ENCODE measurements at places on chromosomes 6 and 20. TPM values are rescaled to one million over a fixed set of nuclear protein-coding genes. Genes with fewer than 3 reads are reported as not detected.
A peak's percentile ranks its signal among the peaks of the same experiment; 100 is the strongest.

- H3K36me3 ChIP-seq: no peaks in the 10 kb centered on the region
- H3K4me3 ChIP-seq: no peak overlapping the region
- no peak overlapping the region for H3K27ac ChIP-seq
- H3K4me1 ChIP-seq: no peaks in the 10 kb centered on the region
These were observed 39.0 kb downstream of the MYT1 start for GRCh38 chr20:64203037-64203777.

DNA sequence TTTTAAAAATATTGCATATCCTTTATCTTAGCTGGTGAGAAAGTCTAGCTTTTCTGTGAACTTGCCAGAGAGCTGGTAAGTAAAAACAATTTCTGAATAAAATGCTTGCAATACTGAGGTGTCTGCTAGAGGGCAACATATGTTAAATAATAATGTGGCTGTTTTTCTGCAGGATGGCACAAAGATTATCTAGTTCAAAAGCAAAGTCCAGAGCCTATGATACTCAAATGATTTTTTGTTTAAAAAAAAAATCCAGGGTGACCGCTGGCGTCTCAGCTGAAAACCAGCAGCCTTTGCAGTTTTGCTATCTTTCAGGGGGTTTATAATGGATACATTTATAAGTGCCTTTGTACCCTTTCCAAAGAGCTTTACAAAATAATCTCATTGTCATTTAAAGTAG lies 194.9 kb downstream of the PHACTR1 start:
- no peaks in the 10 kb centered on the region for H3K4me1 ChIP-seq

GRCh38 chr20:19940988-19941460 lies 76.1 kb upstream of the NAA20 start:
- H3K4me3 ChIP-seq: no peak overlapping the region
- H3K27me3 ChIP-seq: no peaks in the 10 kb centered on the region
- H3K4me1 ChIP-seq: peaks cover 32% of the 10 kb centered on the region
- H3K36me3 ChIP-seq: no peaks in the 10 kb centered on the region
- H3K27ac ChIP-seq: peak overlapping the region; percentile 94

Gene MLIP
- total RNA-seq: not detected

Gene COL20A1
- not detected for total RNA-seq

- no peak overlapping the region for H3K27ac ChIP-seq
- no peaks in the 10 kb centered on the region for H3K4me1 ChIP-seq
- no peaks in the 10 kb centered on the region for H3K36me3 ChIP-seq
- no peak overlapping the region for H3K4me3 ChIP-seq
- H3K27me3 ChIP-seq: no peaks in the 10 kb centered on the region
These were observed 50.7 kb downstream of the DOK5 start for GRCh38 chr20:54525916-54526590.

- H3K27me3 ChIP-seq: no peaks in the 10 kb centered on the region
- H3K4me1 ChIP-seq: no peaks in the 10 kb centered on the region
- no peaks in the 10 kb centered on the region for H3K36me3 ChIP-seq
- no peak for DNase-seq
- no peak overlapping the region for H3K4me3 ChIP-seq
These were observed 57.2 kb downstream of the C6orf58 start for GRCh38 chr6:127634178-127634577.

GRCh38 chr6:37920667-37921066 lies 101.1 kb downstream of the ZFAND3 start:
- no peaks in the 10 kb centered on the region for H3K27me3 ChIP-seq
- H3K4me1 ChIP-seq: no peaks in the 10 kb centered on the region
- no peak overlapping the region for H3K27ac ChIP-seq
- H3K36me3 ChIP-seq: no peaks in the 10 kb centered on the region
- H3K4me3 ChIP-seq: no peak overlapping the region
- DNase-seq: no peak

DNA sequence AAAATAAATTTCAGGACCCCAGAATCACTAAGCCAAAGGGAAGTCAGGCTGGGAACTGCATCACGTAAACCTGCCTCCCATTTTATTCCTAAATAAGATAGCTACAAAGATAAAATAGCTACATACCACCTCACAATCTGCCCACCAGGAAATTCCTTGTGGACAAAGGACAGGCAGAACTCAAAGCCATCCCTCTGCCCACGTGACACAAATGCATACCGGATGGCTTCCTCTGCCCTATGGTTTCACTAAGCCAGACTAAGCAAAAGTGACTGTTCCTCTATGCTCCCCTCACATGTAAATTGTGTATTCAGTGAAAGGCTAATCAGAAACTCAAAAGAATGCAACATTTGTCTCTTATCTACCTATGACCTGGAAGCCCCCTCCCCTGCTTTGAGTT lies 15.0 kb downstream of the MBOAT1 start:
- no peak for DNase-seq
- no peaks in the 10 kb centered on the region for H3K4me1 ChIP-seq
- no peaks in the 10 kb centered on the region for H3K27me3 ChIP-seq
- H3K27ac ChIP-seq: no peak overlapping the region

Gene OR2J3
- total RNA-seq: not detected

DNA sequence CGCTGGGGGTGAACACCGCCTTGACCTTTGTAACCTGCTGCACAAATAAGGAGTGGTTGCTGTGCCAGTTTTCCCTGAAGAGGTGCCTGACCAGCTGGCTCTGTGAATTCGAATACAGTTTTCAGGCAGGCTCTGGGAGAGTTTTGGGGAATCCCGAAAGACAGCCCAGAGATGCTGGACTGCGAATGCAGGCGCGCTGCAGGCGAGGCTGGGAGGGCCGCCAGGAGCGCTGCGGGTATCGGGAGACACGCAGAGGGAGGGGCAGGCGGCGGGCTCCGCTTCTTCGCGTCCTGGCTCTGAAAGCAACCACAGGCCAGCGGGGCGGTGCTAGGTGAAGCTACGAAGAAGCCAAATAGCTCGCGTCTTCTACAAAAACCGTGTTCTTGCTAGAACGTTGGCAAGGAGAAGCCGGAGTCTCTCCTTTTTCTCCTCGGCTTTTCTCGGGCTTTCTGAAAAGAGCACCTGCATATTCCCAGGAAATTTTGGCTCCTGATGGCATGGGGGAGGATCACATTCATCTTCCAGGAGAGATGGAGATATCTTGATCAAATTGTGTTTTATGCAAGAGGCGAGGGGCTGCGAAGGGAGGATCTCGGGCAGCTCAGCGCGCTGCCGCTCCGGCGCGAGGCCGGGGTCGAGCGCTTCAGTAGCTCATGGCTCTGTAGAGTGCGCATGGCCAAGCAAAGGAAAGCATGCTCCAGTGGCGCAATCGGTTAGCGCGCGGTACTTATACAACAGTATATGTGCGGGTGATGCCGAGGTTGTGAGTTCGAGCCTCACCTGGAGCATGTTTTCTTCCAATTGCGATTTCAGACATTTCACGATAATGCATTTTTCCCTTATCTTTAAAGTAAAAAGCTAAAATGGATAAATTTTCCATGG lies 158.1 kb upstream of the ZNF184 start:
- H3K36me3 ChIP-seq: no peaks in the 10 kb centered on the region
- no peak for DNase-seq
- no peak overlapping the region for H3K27ac ChIP-seq
- peak overlapping the region; percentile 46 for H3K4me3 ChIP-seq

GRCh38 chr6:105561486-105561885 lies 158.6 kb upstream of the PREP start:
- no peaks in the 10 kb centered on the region for H3K36me3 ChIP-seq
- no peak overlapping the region for H3K27ac ChIP-seq
- no peaks in the 10 kb centered on the region for H3K27me3 ChIP-seq

DNA sequence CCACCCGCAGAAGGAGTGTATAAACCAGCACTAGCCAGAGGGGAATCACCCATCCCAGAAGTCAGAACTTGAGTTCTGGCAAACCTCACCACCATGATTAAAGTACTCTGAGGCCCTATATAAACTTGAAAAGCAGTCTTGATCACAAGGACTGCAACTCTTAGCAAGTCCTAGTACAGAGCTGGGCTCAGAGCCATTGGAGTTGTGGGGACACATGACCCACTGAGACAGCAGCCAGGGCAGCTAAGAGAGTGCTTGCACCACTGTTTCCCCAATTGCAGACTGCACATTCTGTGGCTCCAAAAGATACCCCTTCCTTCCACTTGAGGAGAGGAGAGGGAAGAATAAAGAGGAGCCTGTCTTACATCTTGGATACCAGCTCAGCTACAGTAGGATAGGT lies 4.7 kb upstream of the MCM9 start:
- no peak for DNase-seq
- no peaks in the 10 kb centered on the region for H3K36me3 ChIP-seq
- H3K4me3 ChIP-seq: no peak overlapping the region
- no peaks in the 10 kb centered on the region for H3K27me3 ChIP-seq

GRCh38 chr6:5497896-5498578 lies 236.7 kb downstream of the FARS2 start:
- no peaks in the 10 kb centered on the region for H3K4me1 ChIP-seq
- H3K36me3 ChIP-seq: no peaks in the 10 kb centered on the region
- H3K27ac ChIP-seq: no peak overlapping the region
- no peak overlapping the region for H3K4me3 ChIP-seq
- no peaks in the 10 kb centered on the region for H3K27me3 ChIP-seq

- no peaks in the 10 kb centered on the region for H3K27me3 ChIP-seq
- DNase-seq: no peak
- H3K27ac ChIP-seq: no peak overlapping the region
- no peaks in the 10 kb centered on the region for H3K4me1 ChIP-seq
These were observed 28.7 kb upstream of the KIF13A start for GRCh38 chr6:18016133-18016532.

DNA sequence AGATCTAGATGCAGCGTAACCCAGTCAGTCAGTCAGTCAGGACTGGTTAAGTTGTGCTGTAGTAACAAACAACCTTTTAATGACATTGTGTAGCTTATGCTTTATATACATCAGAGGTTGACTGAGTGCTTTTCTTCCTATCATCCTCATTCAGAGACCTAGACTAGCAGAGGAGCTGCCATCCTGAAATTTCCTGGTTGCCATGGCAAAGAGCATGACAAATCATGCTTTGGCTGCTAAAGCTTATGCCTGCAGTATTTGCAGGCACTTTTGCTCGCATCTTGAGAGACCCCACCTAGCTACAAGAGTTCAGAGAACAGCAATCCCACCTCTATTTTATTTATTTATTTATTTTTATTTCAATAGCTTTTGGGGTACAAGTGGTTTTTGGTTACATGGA lies 244.0 kb downstream of the BTBD3 start:
- H3K4me3 ChIP-seq: no peak overlapping the region
- H3K27me3 ChIP-seq: no peaks in the 10 kb centered on the region
- H3K27ac ChIP-seq: no peak overlapping the region
- H3K36me3 ChIP-seq: no peaks in the 10 kb centered on the region
- no peak for DNase-seq
- no peaks in the 10 kb centered on the region for H3K4me1 ChIP-seq

Gene CBFA2T2
- total RNA-seq: 17.0 TPM

Gene CGA
- not detected for total RNA-seq

GRCh38 chr20:8912731-8913130 lies 156.2 kb upstream of the PLCB4 start:
- H3K27me3 ChIP-seq: no peaks in the 10 kb centered on the region
- no peak overlapping the region for H3K4me3 ChIP-seq
- H3K36me3 ChIP-seq: no peaks in the 10 kb centered on the region
- no peak overlapping the region for H3K27ac ChIP-seq
- no peaks in the 10 kb centered on the region for H3K4me1 ChIP-seq

DNA sequence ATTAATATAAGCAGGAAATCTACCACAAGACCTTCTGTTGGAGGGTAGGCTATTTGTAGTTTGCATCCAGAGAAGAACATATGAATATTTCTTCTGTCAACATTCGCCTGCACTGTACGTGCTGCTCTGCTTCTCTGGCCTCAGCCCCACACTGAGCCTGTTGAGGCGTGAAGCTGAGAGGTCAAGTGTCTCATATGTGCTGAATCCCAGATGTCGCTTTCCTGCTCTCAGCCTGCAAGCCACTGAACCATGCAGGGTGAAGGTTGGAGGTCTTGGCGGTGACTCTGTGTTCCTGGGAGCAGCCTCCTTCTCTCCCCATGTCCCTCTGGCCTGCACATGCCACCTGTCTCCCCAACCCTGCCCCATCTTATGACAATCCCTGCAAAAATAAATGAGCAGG lies 83.6 kb downstream of the TMEM170B start:
- DNase-seq: no peak
- no peak overlapping the region for H3K27ac ChIP-seq

Gene VAPB
- 18.7 TPM for total RNA-seq

DNA sequence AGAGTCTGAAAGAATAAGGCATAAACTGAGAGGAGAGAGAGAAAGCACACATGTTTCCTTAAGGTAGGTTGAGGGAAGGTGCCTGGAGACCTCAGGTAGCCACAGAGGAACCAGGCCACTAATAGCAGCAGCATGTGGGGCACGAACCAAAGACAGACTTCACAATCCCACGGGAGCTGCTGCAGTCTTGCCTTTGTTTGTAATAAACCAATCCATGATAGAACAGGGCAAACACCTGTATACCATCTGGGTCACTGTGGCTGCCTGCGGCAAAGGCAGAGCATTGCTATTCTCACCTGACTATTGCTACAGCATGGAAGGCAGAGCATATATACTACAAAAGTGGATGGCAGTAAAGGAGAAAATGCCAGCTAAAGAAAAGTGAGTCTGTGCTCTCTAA lies 36.3 kb downstream of the HEBP2 start:
- H3K27me3 ChIP-seq: no peaks in the 10 kb centered on the region
- H3K4me3 ChIP-seq: no peak overlapping the region
- no peaks in the 10 kb centered on the region for H3K36me3 ChIP-seq
- DNase-seq: no peak
- H3K4me1 ChIP-seq: no peaks in the 10 kb centered on the region
- no peak overlapping the region for H3K27ac ChIP-seq

Gene HSPA1L
- total RNA-seq: 1.9 TPM

DNA sequence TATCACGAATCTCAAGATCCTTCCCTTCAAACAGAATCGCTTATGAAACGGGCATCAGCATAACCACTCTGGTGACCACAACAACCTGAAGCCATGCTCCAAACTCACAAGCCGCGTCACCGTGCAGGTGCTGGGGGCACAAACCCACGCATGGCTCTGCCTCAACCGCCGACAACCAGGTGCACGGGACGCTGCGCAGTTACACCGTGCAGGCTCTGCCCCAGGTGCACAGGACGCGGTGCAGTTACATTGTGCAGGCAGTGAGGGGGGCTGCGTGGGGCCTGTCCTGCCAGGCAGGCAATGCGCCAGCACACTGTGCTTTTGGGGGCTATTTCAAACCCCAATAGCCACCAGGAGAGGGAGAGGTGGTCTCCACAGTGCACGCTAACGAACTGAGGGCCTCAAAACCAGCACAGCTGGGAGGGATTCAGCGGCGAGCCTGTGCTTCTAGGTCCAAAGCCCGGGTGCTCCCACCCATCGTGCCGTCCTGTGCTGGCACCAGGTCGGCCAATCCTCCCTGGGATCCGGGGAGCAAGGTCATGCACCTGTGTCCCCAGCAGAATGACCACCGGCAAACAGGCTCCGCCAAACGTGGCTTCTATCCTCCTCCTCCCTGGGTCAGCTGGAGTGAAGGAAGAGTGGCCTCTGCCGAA lies 35.8 kb downstream of the ZBTB46 start:
- H3K27me3 ChIP-seq: no peaks in the 10 kb centered on the region
- H3K27ac ChIP-seq: no peak overlapping the region
- no peaks in the 10 kb centered on the region for H3K36me3 ChIP-seq
- no peak overlapping the region for H3K4me3 ChIP-seq
- no peaks in the 10 kb centered on the region for H3K4me1 ChIP-seq

- H3K4me1 ChIP-seq: no peaks in the 10 kb centered on the region
- H3K27me3 ChIP-seq: no peaks in the 10 kb centered on the region
- H3K36me3 ChIP-seq: no peaks in the 10 kb centered on the region
These were observed 55.7 kb upstream of the SLC23A2 start for GRCh38 chr20:5056801-5057599.
